ENCODE measurements at places on chromosomes 6 and 20. TPM values are rescaled to one million over a fixed set of nuclear protein-coding genes. Genes with fewer than 3 reads are reported as not detected.

DNA sequence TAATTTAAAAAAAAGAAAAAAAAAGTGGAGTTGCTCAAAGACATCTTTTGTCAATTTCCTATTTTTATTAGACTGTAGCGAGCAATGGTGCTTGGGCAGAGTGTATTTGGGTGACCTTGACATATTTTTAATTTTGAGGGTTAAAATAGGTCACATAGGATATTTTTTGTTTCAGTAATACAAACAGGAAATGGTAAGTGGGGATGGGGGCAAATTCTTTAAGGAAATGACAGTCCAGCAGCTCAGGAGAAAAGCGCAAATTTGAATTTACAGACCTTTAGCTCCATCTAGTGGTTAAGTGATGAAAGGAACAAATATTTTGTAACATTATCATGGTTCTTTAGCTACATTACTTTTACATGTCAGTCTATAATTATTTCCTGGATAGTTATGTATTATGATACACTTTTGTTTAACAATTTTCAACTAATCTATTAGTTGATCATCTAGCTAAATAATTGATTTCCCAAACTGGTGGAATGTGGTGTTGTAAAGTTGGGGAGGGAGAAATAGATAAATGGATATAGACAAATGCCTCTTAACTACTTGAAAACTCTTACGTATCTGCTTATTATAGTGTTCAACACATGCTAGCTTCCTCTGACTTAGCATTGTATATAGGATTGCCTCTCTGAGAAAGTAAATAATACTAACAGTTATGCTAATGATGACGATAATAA, 10.0 kb downstream of the CITED2 start:
- no peak for DNase-seq

GRCh38 chr6:118353564-118353963, 194.5 kb upstream of the PLN start:
- no peak for DNase-seq

GRCh38 chr20:36322131-36322530, 16.0 kb downstream of the DLGAP4 start:
- DNase-seq, result no peak

- no peak for DNase-seq
Observed at GRCh38 chr20:37990571-37991151, 42.6 kb downstream of the TTI1 start.

DNA sequence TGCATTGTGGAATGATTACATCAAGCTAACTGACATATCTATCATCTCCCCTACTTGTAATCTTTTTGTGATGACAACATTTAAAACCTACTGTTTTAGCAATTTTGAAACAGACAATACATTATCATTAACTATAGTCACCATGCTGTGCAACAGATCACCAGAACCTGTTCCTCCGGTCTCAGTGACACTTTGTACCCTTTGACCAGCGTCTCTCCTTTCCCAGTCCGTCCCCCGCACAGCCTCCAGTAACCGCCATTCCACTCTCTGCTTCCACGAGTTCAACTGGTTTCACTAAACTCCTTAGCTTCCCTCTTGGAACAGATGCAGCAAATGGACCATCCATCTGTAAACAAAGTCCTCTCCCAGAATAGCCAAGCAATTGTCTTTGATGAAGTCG, 21.8 kb downstream of the LRP11 start:
- no peak for DNase-seq

DNA sequence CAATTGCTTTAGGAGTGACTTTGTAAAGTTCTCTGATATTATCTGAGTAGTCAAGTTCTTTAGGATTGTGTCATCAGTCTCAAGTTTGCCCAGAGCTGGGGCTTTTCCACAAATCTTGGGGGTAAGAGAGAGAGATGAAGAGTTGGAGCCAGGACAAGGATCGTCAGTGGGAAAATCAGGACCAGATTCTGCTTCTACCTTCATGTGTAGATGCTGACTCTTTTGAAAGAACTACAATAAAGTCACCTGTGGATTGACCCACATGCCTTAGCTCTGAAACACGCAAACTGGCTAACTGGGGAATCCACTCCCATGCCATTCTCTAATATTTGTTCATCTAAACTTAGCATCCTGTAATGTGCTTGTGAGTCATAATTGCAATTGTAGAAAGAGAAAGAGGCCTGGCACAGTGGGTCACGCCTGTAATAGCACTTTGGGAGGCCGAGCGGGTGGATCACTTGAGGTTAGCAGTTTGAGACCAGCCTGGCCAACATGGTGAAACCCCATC, 15.6 kb upstream of the BICRAL start:
- no peak for DNase-seq

Gene IMPG1
- not detected for polyA plus RNA-seq

Gene GHRH
- not detected for polyA plus RNA-seq

- no peak for DNase-seq
Observed at GRCh38 chr6:111971181-111971841, 82.6 kb upstream of the CCN6 start.

Gene ASIP
- 0.38 TPM for polyA plus RNA-seq

DNA sequence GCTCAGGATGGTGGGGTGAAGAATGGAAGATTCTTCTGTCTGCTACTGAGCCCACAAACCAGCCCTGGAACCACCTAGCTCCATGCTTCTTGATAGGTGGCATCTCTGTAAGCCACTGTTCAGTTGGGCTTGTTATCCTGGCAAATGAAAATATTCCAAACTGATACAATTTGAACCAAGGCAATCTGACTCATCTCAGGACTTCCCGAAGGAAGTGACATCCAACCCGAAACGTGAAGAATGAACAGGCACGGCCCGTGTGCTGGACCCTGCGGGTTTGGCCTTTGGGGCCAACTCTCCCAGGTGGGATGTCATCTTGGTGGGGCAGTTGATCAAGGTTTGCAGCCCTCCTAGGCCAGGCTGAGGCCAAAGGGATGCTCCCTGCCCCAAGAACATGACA, 160.3 kb downstream of the PREX1 start:
- DNase-seq, result no peak

Gene PBOV1
- polyA plus RNA-seq, result not detected

GRCh38 chr6:87200469-87201175, 45.3 kb downstream of the ZNF292 start:
- peak; percentile 72 for DNase-seq

GRCh38 chr6:44192428-44193041, 24.2 kb upstream of the MYMX start:
- no peak for DNase-seq

DNA sequence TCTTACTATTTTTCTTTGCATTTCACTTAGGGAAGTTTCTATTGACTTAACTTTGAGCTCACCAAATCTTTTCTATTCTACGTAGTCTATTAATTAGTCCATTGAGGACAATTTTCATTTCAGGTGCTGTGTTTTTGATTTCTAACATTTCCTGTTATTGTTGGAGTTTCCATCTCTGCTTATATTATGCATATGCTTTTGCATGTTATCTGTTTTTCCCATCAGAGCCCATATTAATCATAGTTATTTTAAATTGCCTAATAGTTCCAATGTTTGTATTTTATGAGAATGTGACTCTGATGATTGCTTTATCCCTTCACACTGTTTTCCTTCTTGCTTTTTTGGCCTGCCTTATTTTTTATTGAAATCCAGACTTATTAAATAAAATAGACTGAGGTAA, 414.5 kb upstream of the OPRM1 start:
- DNase-seq, result no peak

DNA sequence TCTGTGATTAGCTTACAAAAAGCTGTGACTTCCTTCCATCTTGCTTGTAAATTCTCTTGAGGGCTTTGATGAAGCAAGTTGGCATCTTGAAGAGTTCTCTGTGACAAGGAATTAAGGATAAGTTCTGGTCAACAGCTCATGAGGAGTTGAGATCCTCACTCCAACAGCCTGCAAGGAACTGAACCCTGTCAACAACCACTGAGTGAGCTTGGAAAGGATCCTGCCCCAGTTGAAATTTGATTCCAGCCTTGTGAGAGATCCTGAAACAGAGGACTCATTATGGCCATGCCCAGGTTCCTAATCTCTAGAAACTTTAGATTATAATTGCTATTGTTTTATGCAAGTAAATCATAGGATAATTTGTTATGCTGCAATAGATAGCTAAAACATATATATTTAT, 133.7 kb downstream of the PTCHD4 start:
- no peak for DNase-seq

Gene B3GALT4
- polyA plus RNA-seq, result 21.7 TPM

- no peak for DNase-seq
Observed at GRCh38 chr20:22617160-22617559, 32.8 kb upstream of the FOXA2 start.

- DNase-seq, result no peak
Observed at GRCh38 chr20:57082357-57082945, 184.0 kb downstream of the BMP7 start.

DNA sequence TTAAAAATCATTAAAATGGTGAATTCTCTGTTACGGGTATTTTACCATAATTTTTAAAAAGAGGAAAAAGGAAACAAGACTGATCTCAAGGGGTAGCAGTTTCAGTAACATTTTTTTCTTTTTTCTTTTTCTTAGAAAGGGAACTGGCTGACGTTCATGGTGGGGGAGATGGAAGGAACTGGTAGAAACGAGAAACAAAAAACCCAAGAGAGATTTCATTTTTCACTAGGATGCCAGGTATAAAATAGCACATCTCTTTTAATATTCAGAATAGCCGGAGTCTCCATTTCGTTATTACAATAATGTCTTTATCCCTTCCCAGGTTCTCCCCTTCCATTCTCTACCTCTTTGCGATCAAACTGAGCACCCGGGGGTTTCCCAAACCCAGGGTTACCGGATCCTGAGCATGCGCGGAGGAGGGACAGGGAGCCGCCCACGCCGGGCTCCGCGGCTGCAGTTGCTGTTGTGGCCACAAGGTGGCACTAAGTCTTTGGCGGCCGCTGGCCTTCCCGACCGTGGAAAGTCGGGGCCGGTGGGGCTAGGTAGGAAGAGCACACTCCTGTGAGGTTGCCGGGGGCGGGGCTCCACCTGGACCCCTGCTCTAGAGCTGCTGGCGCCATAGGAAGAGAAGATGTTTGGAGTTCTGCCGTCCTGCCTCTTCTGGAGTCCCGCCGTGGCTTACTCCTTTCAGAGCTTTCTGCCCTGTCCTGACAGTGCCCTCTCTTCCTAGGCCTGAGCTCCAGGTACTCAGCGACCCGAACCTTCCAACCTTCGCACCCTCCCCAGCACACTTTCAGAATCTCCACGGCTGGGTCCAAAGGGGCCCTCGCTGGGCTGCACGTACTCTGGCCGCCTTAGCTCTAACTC, 146.8 kb downstream of the SH3BGRL2 start:
- DNase-seq, result peak; percentile 79

Data from sigmoid colon (tissue), 7 donors.